ENCODE measurements at places on chromosomes 3 and 15.

- DNase-seq: no peak
Measured at GRCh38 chr3:53073553-53074365, 27.9 kb upstream of the SFMBT1 start.

DNA sequence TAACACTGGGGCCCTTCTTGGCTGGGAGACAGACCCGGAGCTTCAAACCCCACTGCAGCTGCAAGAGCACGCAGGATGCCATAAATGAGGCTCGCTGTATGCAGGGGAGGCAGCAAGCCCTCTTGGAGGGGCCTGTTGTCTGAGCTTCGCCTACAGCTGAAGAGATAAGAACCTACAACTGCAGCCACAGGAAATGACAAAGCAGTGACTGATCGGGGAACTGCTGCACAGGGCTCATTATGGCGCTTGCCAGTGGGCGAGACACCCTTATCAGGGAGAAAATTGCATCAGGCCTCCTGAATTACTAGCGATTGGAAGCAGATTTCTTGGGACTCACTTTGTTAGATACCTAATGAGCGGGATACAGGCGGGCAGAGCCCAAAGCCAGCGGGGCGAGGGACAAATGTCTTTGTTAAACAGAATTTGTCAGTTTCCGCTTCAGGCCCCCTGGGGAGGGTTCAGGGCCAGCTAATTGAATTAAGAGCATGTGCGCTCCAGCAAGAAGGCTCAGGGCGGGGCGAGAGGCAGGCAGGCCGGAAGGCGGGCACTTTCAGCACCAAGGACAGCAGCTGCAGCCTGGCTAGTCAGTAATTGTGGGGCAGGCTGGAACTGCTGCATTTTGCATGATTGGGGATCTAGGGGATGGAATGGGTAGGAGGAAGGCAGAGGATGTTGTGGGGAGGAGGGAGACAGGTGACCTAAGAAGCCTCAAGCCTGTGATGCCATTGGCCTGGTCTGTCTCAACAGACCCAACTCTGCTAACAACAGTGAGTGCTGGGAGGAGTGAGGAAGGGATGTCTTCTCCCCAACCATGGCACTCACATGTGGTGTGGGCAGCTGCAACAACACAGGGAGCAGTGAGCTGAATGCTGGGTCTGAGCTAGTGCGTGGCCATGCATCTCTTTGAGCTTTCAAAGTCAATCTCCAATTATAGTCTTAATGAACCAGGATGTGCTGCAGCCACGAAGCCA, 55.3 kb downstream of the CCDC33 start:
- DNase-seq: peak; percentile 75

DNA sequence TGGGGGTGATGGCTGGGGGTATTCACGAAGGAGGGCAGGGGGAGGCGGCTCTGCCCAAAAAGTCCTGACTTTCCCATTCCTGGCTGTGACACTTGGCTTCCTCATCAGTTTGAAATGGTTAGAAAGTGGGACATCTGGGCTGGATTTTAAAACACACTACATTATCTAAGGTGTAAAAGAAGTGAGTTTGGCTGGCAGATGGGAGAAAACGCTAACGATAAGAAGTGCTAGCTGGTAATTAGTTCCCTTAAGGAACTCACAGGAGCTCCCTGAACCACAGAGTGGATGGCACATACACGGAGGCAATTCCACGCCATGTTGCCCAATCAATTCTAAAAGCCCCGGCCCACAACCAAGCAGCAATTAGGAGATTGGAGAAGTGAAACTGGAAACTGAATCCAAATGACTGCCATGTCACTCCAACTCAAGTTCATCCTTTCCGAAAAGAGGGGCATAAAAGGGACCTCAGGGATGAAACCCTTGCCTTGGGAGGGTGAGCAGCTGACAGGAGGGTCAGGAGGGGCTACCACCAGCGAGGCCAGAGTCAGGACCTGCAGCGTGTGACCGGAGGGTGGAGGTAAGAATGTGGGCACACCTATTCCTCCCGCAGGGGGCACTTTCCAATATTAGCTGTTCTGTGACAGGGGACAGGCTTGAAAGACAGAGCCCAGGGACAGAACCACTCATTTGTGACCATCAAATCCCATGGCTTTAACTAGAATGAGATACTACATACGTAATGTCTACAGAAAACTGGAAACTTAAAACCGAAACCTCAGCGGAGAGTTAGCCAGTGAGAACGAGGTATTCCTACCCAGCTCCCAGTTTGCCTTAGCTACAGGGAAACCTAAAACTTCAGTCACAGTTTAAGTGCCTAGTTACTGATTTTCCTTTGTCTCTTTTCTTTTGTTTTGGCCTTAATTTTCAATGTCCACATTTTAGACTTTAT, 95.3 kb upstream of the OXTR start:
- DNase-seq: no peak

- DNase-seq: no peak
Measured at GRCh38 chr15:34773917-34774316, 19.1 kb upstream of the GJD2 start.

- no peak for DNase-seq
Measured at GRCh38 chr3:170128259-170128976, 53.1 kb downstream of the PHC3 start.

- DNase-seq: no peak
Measured at GRCh38 chr3:73271-73670, 123.3 kb upstream of the CHL1 start.

- DNase-seq: no peak
Measured at GRCh38 chr15:63870487-63871209, 36.9 kb upstream of the HERC1 start.

DNA sequence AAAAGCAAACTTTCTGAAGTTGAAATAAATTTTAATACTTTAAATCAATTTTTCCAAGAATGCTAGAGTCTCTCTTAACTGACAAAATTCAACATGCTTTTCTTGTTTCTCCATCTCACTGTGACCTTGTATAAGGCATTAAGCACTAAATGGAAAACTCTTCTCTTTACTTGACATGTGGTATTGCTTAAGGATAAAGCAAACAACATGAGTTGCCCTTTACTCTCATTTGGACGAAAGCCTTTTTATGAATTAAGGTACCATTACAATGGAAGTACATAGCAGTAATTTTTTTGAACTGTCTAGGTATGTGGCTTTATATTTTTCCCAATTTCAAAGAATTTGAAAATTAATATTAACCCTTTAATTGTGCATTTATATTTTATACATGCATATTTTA, 1.4 kb downstream of the STRIT1 start:
- DNase-seq: no peak

DNA sequence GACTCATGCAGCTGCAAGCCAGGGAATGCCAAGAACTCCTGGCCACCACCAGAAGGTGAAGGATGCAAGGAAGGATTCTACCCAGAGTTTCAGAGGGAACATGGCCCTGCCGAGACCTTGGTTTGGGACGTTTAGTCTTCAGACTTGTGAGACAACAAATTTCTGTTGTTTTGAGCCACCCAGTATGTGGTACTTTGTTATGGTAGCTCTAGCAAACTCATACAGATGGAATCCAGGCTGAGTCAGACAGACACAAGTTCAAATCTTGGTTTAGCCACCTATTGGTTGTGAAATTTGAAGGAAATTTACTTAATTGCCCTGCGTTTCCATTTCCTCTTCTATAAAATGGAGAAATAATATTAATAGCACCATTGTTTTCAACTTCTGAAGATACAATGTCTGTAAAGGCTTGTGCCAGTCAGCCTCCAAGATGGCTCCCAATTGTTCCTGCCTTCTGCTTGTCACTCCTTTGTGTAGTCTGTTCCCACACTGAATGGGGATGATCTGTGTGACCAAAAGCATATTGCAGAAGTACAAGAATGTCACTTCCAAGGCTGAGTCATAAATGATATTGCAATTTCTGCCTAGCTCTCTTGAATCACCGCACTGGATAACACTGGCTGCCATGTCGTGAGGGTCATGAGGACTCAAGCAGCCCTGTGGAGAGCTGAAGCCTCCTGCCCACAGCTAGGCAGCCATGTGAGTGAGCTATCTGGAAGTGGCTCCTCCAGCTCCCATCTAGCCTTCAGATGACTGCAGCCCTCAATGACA, 223.5 kb upstream of the PROK2 start:
- no peak for DNase-seq

DNA sequence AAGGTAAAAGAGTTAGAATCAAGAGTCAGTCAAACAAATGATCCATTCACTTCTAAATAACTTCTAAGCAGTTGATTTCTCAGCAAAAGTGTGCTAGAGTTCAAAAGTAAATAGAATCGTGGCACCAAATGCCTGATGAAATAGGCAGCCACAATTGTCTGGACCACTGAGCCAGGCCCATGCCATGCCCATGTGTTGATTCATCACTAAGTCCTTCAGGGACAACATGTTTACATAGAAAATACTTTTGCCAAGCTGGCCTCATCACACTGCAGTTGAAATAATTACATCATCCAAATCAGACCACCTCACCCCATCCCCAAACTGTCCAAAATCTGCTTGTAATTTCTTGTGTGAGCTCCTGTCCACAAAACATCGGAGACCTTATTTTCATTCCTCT, 216.3 kb downstream of the IGSF11 start:
- DNase-seq: no peak

DNA sequence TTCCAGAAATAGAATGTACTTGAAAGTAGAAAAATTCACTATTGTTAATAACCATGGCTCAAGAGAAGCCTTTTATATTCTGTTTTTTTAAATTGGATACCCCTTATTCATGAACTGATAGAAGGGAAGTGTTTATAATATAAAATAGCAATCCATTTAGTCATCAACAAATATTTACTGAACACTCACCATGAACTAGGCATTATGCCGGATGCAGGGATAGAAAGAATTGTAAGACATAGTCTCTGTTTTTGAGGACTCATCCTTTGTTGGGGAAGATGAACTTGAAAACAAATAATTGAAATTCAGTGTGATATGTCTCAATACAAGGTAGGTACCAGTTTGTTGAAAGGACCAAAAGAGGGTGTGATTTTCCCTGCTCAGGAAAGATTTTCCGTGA, 160.9 kb upstream of the SATB1 start:
- no peak for DNase-seq

GRCh38 chr3:25182794-25183193, 245.3 kb upstream of the RARB start:
- DNase-seq: no peak

DNA sequence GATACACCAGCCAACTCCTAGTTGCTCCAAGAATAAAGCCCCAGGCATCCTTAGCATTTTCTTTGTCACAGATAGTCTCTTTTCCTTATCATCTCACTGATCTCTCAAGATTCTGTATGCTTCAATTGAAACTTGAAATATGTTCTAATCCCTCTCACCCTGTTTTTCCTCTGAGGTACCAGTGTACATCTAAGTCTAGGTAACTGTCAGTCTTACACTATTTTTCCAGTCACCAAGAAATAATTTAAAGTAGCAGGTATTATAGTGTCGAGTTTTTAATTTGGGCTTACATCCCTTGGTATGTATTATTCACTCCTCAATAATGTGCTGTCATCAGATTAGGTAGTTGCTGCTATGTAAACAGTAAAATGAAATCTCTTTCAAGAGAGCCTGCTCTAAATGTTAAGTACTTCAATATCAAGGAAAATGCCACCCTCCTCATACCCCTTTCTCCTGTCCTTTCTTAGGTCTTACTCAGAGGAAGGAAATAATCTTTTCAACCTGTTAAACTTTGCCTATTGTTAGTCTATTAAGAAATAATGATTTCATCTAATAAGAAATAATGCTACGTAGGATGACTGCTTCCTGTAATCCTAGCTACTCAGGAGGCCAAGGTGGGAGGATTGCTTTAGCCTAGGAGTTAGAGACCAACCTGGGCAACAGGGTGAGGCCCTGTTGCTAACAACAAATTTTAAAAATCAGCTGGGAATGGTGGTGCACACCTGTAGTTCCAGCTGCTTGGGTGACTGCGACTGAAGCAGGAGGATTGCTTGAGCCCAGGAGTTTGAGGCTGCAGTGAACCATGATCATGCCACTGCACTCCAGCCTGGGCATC, 39.8 kb downstream of the TSC22D2 start:
- no peak for DNase-seq

DNA sequence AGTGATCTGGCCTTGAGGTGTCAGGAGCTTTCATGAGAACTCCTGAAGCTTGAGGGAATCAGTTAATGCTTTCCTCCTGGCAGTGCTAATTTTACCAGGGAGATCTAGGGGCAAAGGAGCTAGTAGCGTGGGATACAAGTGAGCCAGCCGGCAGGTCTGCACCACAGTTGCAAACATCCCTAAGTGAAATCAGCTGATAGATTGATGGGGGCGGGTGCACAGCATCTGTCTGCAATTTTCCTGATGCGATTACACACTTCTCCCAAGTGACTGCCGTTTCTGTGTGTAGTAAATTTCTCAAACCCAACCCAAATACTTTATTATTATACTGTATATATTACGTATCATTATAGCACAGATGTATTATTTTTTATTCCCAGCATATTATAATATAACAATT, 304.5 kb downstream of the AGBL1 start:
- no peak for DNase-seq

- no peak for DNase-seq
Measured at GRCh38 chr15:56736308-56736707, 3.0 kb upstream of the ZNF280D start.

GRCh38 chr3:25897019-25897418, 107.1 kb downstream of the OXSM start:
- DNase-seq: no peak

DNA sequence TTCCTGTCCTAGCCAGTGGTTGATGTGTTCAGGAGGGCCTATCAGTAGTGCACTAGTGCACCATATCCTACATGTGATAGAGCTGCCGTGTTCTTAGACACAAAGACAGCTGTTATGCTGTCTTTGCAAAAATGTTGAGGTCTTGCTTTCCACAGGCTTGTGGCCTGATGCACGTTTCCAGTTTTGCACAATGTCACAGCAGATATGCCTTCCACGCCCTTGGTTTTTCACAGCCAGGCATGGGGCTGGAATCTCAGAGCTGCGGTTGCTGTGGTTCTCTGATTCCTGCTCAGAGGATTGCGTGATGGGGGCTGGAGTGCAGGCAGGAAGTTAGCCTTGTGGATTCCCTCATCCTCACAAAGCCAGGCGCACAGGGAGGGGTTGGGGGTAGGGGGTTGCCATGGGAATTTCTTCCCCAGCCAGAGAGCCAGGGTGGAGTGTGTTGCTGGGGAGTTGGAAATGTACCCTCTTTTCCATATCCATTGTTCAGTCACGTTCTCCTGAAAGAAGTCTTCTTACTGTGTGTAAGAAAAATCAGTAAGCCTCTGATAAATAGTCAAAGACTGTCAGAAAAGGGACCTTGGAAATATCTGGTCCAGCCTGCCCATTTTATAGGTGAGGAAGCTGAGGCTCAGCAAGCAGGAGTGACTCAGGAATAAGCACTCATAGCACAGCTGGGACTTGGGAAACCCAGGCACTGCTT, 79.4 kb downstream of the SMAD3 start:
- no peak for DNase-seq

GRCh38 chr3:154749514-154749913, 319.5 kb upstream of the GPR149 start:
- DNase-seq: no peak

- DNase-seq: no peak
Measured at GRCh38 chr15:84947947-84948830, 33.5 kb upstream of the PDE8A start.

Measured in stimulated activated CD8-positive, alpha-beta memory T cell treated with anti-CD3 and anti-CD28 coated beads, Interleukin-15, amount 100 ng/mL, for 48 hours (primary cell).